ENCODE measurements at places on chromosomes 1 and 21.

DNA sequence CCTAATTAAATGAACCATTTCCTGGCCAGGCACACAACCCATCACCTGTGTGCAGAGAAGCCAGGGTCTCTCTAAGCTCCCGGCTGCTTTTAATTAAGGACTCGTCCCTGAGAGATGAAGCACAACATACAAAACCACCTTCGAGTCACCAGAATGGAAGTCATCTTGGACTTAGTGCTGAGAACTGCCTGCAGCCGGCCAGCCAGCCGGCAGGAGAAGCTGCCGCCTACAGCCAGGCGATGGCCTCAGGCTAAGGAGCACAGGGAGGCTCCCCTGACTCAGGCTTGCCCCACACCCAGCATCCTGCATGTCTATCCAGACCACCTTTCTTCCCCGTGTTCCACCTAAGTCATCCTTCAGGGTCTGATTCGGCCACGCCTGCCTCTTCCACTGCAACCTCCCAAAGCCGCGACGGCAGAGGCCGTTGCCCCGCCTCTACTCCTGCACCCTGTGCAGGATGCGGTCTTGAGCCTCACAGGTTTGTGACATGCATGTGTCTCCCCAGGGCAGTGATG lies 83.6 kb downstream of the SLC66A1 start:
- DNase-seq: no peak

GRCh38 chr1:172960454-172961208 lies 90.1 kb downstream of the TNFSF18 start:
- DNase-seq: no peak

DNA sequence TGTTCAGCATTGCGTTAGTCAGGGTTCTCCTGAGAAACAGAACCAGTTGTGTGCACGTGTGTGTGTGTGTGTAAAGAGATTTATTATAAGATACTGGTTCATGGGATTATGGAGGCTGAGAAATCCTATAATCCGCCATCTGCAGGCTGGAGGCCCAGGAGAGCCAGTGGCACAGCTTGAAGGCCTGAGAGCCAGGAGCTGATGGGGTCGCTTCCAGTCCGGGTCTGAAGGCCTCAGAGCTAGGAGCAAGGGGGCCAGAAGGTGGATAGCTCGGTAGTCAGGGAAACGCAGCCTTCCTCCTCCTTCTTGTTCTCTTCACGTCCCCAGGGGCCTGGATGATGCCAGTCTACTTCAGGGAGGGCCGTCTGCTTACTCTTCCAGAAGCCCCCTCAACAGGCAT lies 37.7 kb downstream of the FAAP20 start:
- DNase-seq: no peak

- DNase-seq: no peak
These were observed 27.1 kb upstream of the PTPRF start for GRCh38 chr1:43503534-43503933.

GRCh38 chr1:112356765-112357164 lies 39.2 kb upstream of the CTTNBP2NL start:
- no peak for DNase-seq

GRCh38 chr1:30968220-30968971 lies 59.8 kb upstream of the SDC3 start:
- no peak for DNase-seq

GRCh38 chr1:3003941-3004270 lies 17.4 kb upstream of the ACTRT2 start:
- DNase-seq: no peak

DNA sequence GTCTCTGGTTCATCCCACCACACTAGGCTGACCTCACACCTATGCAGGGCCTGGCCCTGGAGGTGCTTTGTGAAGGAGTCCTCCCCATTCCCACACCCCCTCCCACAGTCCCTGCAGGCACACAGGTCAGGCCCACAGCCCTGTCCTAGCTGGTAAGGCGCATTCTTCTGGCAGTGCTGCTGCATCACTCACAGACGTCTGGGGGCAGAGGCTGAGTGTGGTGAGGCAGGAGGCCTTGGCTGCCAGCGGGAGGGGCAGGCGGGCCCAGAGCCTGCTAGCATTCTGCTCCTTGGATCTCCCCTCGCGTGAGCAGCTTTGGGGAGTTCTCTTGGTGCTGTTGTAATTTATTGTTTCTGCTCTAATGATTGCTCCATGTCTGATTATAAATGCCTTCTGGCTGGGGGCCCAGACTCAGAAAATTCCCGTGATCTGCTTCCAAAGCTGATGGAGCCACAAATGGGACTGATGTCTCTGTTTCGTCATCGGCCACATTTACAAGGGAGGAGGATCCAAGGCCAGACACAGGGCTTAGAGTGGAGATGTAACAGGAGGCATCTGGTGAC lies 62.9 kb downstream of the TRABD2B start:
- DNase-seq: no peak

DNA sequence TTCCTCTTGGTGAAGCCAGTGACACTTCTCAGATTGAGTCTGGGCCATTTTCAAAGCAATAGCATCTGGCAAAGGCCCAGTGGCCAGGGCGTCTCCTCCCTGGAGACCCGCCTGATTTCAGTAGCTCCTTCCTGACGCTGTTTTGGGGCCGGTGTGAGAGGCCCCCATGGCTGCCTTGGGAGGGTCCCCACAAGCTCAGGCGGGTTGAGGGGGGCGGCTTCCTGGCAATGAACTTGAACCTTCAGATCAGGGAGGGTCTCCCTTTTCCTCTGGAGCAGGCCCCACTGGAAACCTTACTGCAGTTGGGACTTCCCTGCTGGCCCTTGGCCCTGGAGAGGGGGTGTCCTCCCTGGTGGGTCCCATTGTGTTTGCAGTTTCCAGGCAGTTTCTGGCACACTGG lies 121.2 kb downstream of the CRYAA start:
- no peak for DNase-seq

DNA sequence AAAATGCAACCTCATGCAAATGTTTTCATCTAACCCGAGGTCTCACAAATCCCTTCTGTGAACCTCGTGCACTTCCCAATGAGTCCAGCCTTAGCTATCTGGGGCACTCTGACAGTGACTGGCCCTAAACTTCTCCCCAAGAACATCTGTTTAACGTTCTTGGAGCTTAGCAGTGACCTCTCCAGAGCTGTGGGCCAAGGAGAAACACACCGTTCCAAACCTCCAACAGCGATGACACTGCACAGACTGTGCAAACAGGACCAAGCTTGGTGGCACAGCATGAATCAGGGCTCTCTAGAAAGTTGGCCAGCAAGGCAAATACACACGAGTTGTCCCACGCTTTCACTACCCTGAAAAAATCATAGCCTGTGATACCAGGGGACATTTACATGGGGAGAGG lies 15.8 kb downstream of the BEND5 start:
- no peak for DNase-seq

DNA sequence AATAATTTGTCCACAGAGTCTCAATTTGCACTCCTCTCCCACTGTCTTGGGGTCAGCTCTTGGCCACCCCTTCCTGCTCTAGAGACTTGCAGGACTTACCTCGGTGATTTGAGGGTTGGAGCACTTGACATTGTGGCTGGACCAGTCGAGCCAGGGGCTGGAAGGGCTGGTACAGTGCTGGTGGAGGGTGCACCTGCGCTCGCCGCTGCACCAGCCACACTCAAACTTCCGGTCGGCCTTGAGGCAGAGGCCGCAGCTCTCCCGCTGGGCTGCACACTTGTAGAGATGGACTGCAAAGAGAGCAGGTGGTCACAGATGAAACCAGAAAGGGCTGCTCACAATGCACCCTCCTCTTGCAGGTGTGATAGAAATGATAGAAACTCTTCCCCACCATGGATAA lies 165.0 kb downstream of the PLXNA2 start:
- DNase-seq: no peak

- no peak for DNase-seq
These were observed 101.0 kb downstream of the KIF26B start for GRCh38 chr1:245255783-245256182.

DNA sequence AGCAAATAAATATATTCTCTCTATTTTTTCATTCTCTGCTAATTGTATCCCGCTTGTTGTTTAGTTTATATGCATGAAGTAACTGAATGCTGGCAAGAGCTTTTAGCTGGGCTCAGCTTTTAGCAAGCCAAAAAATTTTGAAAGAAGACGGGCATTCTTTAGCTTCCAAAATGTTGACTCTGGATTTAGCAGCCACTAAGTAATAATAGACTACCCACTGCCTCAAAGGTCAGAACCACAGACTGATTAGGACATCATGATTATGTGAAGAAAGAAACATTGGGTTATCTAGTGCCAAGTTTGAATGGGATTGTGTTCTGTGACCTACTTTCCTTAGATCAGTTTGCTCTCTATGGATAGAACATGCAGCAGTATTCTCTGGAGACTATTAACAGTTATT lies 80.3 kb upstream of the DPH5 start:
- no peak for DNase-seq

DNA sequence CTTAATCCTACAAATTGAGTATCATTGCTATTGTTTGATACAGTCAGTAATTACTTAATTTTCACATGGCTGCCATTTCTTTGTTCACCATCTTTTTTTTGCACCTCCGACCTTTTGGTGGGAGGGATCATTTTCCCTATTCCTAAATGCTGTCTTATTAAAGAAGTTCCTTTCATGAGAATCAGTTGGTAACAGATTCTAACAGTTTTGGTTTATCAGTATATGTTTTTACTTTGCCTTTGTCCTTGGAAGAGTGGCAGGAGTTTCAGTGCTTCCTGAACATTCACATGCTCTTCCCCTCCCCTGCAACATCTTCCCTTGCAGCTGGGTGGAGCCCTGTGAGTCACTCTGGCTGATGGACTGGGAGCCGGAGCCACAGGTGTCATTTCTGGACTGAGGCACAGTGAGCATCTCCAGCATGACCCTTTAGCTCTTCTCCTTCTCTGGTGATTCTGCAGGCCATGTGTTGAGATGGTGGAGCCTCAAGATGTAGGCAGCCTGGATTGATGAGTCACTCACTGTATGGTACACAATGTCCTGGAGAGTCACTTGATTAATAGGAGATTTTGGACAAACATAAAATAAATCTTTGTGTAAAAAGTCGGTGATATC lies 217.7 kb downstream of the URB2 start:
- DNase-seq: no peak

GRCh38 chr21:31191553-31191952 lies 152.5 kb downstream of the TIAM1 start:
- no peak for DNase-seq

DNA sequence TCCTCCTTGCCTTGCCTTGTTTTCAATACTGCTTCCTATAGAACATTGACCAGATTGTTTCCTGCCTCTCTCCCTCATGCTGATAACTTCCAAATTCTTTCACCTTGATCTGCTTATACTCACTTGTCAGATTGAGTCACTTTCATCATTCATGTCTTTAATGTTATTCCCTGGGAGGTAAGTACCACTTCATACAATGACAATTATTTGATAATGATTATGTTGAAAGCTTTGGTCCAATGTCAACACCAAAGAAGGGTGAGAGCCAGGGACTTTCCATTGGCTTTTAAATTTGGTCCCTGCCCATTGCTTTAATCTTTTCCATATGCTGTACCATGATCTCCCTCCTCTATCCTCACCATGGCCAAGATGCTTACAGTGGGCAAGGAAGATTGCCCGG lies 137.4 kb downstream of the SYT2 start:
- DNase-seq: no peak

GRCh38 chr21:25646474-25646873 lies 7.4 kb downstream of the JAM2 start:
- no peak for DNase-seq

DNA sequence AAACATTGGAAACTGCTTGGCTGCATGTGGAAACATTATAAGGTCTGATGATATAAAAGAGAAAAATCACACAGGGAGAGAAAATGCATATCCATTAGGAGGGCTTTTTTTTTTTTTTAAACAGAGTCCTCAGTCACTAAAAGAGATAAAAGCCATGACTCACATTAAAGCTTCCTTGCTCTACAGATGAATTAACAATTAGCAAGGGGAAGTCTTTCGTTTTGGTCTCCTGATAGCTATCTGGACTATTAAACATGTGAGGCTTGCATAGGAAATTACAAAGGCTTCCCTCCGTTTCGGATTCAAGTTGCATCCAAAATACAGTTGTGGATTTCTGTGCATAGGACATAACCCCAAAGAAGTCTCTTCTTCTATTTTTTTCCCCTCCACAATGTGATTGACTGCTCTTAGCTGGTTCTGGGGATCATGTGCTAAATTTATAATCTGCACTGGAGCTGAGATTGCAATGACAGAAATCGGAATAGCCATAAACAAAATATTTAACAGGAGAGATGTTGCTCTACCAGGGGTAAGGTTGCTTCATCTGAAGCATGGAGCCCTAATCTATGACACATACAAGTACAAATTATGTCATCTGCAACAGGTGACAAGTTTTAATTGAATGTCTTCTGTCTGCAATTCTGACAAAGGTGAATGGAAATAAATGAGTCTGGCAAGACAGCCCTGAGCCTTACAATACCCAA lies 146.8 kb downstream of the ESRRG start:
- no peak for DNase-seq

DNA sequence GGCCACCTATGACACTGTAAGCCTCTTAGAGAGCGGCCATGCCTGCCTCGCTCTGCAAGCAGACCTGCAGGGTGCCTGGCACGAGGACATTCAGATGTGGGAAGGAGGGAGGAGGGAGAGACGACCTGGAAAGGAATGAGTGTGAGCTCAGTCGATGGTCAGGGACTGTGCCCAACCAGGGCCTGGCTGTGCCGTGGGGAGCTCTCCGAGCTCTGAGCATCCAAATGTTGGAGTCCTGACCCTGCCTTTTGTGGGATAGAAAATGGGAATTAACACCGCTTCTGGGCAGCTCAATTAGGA lies 7.3 kb downstream of the CSTB start:
- no peak for DNase-seq

DNA sequence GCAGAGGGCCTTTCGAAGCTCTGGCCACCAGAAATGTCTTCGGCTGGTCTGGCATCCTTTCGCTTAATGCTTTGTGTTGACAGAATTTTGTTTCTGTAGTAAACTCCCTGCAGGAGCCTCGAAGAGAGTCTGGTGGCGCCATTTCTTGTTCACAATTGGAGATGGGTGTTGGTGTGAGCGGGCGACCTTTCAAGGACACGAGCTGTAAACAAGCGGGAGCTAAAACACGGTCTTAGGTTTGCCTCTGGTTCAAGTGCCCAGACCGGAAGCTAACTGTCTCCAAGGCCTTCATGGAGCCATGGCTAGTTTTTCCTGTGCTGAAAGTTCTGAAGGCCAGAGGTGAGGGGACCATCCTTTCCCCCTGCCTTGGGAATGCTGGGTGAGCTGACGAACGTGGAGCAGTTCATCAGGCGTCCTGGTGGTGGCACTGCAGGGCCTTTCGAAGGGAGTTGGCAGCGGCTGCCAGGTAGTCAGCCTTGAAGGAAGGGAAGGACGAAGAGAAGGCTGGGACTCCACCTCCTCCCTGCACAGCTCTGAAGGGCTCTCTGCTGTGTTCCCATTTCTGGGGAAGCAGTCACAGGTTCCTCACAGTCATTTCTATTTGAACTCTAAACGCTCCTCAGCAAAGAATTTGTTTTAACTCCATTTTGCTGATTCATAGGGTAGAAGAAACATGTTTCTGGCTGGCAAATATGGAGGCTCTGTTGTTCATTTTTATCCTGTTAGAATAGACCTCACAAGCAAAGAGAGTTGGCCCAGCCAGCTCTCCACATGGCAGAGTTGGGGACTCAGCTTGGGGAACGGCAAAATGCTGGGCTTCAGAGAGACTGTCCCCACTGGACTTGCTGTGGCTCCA lies 35.2 kb downstream of the URB2 start:
- DNase-seq: peak; percentile 55

GRCh38 chr1:88191917-88192316 lies 492.2 kb upstream of the PKN2 start:
- no peak for DNase-seq

All from stimulated activated CD8-positive, alpha-beta memory T cell treated with anti-CD3 and anti-CD28 coated beads, Interleukin-7, amount 100 ng/mL, for 1 hour (primary cell).